MV-4-11 (cell line): ENCODE measurements at places on chromosomes 6 and 20.
A peak's percentile ranks its signal among the peaks of the same experiment; 100 is the strongest.

DNA sequence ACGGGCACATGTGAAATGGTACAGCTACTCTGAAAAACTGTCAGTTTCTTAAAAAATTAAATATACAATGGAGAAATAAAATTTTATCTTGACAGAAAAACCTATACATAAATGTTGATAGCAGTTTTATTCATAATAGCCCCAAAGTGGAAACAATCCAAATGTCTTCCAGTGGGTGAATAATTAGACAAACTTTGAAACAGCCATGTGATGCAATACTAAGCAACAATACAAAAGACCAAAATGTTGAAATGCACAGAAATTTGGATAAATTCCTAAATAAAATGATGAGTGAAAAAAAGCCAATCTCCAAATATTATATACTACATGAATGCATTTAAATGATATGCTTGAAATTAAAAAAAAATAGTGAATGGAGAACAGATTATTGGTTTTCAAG, 523.1 kb downstream of the HTR1B start:
- no peak for DNase-seq

DNA sequence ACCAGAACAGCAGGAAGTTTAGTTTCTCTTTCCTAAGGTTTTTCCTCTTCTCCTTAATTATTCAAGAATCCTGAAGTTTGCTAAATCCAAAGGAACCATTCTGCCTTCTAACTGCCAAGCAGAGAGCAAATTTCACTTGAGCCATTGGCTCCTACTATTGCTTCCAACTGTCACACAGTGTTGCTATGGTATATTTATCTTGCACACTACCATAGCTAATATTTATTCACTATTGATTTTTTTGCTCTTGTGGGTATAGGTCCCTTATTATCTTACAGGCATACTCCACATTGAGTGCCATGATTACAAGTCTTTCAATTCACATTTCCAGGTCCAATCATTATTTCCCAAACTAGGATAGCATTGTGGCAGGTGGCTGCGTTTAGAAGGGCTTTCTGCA, 266.7 kb upstream of the FLRT3 start:
- DNase-seq, result no peak

DNA sequence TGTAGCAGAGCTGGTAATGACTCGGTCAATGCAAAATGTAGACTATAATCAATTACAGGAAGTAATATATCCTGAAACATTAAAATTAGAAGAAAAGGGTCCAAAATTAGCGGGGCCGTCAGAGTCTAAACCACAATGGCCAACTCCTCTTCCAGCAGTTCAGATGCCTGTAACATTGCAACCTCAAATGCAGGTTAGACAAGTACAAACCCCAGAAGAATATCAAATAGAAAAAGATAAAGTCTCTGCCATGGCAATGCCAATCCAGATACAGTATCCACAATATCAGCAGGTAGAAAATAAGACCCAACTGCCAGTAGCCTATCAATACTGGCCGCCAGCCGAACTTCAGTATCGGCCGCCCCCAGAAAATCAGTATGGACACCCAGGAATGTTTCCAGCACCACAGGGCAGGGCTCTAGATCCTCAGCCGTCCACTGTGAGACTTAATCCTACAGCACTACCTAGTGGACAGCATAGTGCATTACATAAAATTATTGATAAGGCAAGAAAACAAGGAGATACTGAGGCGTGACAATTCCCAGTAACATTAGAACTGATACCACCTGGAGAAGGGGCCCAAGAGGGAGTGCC, 158.4 kb downstream of the GPX5 start:
- DNase-seq, result peak; percentile 12

GRCh38 chr6:150934380-150934779, 68.9 kb downstream of the MTHFD1L start:
- DNase-seq, result no peak

GRCh38 chr6:811191-811590, 118.3 kb upstream of the EXOC2 start:
- DNase-seq, result no peak

- DNase-seq, result no peak
Measured at GRCh38 chr20:7843613-7844012, 96.6 kb downstream of the HAO1 start.

DNA sequence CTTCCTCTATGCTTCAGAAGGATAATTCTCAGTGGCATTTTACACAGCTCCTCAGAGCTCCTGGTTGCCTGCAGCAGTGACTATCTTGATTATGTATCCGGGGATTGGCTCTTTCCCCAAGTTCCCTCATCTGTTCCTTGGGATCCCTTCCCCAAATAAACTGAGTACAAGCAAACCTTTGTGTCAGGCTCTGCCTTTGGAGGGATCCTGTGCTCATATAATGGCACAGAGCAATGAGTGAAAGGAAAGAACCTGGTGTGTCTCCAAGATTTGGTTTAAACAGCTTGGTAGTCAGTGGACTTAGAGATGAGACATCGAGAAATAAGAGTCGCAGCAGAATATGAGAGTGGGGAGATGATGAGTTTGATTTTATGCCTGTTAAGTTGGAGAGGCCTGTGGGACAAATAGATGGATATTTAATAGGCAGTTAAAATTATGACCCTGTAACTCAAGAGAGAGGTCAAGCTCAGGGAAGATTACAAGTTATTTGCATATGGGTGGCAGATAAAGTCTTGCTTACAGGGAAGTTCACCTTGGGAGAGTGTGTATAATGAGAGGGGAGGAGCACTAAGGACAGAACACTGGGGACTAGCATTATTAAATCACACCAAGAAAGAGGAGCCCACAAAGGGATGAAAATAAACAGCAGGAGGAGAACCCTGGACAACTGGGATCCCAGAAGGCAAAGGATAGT, 44.1 kb upstream of the GCLC start:
- no peak for DNase-seq

GRCh38 chr6:28322661-28323060, 13.3 kb downstream of the ZSCAN31 start:
- no peak for DNase-seq

DNA sequence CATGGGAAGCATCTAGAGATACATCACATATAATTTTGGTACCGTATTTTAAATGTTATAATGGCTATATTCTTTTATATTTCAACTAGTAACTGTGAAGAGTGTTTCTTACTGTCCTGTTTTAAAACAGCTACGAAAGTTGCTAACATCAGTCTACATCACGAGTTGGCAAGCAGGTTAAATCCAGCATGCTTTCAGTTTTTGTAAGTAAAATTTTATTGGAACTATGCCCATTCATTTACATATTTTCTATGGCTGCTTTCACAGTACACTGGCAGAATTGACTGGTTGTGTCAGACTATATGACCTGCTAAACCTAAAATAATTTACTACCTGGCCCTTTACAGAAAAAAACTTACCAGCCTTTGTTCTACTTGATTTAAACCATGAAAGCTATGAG, 478.1 kb downstream of the PHF3 start:
- no peak for DNase-seq

- DNase-seq, result peak; percentile 7
Measured at GRCh38 chr20:48102931-48103660, 317.8 kb upstream of the SULF2 start.

- DNase-seq, result peak; percentile 95
Measured at GRCh38 chr6:6712449-6713403, 124.2 kb downstream of the LY86 start.

GRCh38 chr6:144683216-144684070, 398.3 kb downstream of the UTRN start:
- no peak for DNase-seq

- no peak for DNase-seq
Measured at GRCh38 chr6:136318676-136319075, 29.0 kb upstream of the BCLAF1 start.

- DNase-seq, result no peak
Measured at GRCh38 chr6:88477413-88477812, 311.3 kb upstream of the CNR1 start.

DNA sequence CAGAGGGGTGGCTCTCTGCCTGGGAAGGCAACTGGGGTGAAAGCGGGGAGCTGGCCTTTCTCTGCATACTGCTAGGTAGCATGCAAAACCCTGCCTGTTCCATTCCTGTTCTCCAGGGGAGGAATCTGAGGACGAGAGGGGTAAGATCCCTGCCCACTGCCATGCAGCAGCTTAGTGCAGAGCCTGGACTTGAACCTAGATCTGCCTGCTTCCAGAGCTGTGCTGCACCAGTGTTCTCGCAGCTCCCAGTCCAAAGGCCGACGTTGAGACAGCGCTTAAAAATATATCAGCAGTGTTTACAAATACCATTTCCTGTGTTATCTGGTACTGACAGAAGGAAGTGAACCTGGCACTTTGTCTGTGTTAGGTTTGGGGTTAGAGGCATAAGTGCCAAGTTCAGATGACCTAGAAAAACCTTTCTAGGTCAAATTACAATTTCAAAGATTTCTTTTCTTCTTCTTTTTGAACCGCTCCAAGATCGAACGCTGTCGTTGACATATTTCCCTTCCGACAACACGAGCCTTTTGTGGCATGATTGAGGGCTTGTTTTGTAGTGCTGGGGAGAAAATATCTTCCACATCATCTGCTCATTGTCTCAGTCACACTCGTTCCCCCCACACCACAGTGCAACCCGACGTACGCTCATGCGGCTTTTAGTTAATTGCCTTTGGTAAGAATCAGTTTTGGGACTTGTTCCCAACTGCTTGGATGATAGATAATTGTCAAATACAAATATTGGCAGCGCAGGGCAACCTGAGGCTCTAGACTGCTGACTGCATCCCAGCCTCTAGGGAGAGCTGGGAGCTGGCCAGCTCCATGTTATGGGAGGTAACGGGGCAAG, 44.6 kb downstream of the TOX2 start:
- peak; percentile 75 for DNase-seq

DNA sequence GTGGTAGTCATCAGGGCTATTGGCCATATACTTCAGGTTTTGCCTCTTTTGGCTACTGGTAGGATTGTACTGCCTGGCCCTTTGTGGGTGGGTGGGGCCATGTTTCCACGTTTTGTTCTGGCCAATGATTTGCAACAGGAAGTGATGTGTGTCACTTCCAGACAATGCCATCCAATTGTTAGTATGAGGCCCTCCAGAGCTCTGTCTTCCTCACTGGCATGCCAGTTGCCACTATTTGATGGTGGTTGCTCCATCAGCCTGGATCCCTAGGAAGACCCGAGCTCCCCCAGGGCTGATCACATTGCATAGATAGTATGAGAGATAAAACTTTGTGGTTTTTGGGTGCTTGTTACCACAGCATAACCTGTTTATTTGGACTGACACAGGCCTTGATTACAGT, 7.7 kb upstream of the LRRN4 start:
- DNase-seq, result no peak

GRCh38 chr6:35601331-35602132, 87.2 kb downstream of the FKBP5 start:
- peak; percentile 73 for DNase-seq

DNA sequence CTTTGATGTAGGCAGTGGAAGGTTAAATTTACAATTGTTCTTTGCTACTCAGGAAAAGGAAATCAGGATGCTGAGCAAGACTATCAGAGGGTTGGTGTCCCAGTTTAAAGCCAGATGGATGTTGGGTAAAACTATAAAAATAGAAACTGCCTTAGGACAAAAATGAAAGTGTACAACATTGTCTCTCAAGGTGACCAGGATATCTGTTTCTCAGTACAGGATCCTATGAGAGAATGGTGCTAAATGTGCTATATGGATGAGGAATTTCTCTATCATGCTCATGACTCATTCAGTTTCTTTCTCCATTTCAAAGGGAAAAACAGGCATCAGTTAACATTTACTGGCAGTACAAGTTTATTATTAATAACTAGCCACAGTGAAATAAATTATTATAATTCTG, 534.2 kb upstream of the GJE1 start:
- DNase-seq, result no peak

- DNase-seq, result peak; percentile 15
Measured at GRCh38 chr20:58403272-58403671, 14.2 kb downstream of the VAPB start.

DNA sequence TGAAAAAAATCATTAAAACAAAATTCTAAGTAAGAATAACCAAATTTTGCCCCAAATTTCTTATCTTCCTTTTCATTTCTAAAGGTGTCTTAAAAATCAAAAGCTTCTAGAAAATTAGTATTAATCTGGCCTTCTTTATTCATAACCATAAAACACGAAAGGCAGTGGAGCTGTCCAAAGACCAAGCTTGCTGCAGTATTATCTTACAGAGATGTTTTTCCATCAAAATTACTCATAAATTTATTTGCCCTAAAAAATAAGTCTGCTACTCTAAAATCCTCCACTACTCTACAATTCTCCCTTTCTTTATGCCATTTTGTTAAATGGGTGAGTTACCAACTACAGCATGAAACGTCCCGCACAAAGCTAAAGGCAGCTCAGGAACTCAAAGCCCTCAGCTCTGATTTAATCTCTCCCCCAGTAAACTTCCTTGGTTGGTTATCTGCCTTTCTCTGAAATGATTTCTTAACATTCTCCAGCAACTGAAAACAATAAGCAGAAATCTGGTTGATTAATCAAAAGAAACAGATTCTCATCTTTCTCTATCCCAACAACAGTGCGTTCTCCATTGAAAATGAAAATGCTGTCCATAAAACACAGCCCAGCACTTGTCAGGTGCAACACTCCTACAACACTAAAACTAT, 2.1 kb downstream of the USP49 start:
- DNase-seq, result no peak

GRCh38 chr6:109644131-109644530, 46.9 kb downstream of the AK9 start:
- no peak for DNase-seq

GRCh38 chr6:147737115-147737514, 228.6 kb downstream of the SAMD5 start:
- no peak for DNase-seq

- DNase-seq, result no peak
Measured at GRCh38 chr6:17298257-17298656, 17.1 kb downstream of the RBM24 start.

DNA sequence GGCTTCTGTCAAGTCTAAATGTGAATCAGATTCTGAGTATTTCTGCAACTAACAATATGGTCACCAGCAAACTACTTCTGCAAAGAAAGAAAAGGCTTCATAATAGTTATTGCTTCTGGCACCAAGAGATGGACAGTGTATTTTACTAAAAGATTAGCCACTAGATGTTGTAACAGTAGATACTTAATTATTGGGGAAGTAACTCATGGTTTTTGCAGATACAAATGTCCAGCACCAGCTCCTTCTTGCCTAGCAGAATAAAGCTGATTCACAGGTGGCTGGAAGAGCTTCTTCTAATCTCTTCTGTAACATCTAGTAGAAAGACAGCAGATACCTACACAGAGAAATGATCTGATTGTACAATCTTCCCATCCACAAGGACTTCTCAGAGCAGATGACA, 21.2 kb downstream of the ATXN1 start:
- peak; percentile 27 for DNase-seq

GRCh38 chr20:10972219-10972860, 298.5 kb upstream of the JAG1 start:
- DNase-seq, result no peak

DNA sequence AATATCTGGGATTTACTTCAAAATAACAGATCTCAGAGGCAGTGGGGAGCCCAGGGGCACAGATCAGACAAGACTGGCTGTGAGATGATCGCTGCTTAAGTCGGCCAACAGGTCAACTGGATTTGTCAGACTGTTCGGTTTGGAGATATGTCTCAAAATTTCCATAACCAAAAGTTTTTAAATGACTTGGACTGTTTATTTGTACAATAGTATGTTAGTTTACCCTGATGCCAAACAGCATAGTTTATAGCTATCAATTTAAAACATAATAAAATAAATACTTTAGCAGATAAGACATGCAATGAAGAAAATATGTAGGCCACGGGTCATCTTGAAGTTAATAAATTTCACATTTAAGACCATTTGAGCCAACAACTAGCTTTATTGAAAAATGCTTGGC, 126.7 kb downstream of the IRF4 start:
- DNase-seq, result no peak
